ENCODE measurements at places on chromosomes 7 and 10.

DNA sequence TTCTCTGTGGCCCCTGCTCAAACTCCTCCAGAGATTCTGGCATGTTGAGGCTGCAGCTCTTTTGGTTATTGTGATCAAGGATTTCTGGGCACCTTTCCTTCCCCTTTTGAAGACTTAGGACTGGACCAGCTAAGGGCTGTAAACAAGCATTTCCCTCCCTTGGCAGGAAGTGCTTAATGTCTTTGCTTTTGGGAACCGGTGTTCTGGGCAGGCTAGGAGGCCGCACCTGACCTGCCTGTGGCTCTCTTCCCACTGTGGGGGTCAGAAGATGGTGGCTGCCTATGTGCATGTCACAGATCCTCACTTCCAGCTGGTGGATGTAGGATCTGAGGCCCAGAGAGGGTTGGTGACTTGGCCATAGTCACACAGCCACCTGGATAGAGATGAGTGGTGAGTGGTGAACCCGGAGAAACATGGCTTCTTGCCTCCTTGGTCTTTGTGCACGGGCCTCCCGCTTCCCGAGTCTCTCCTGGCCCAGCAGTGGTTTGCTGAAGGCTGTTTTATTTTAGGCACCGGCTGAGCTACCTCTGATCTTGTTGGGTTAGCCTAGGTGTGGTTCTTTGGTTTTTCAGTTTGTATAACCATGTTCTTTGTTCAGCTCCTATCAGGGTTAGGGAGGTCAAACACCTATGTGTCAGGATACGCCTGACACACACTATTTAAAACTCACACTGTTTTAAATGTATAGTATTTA, 82.0 kb downstream of the GRK5 start:
- H3K27me3 ChIP-seq = no peaks in the 10 kb centered on the region
- peaks cover 19% of the 10 kb centered on the region for H3K4me1 ChIP-seq
- no peak for DNase-seq
- no peak overlapping the region for H3K4me3 ChIP-seq

GRCh38 chr10:88512599-88512998, 70.5 kb downstream of the RNLS start:
- H3K27me3 ChIP-seq = no peaks in the 10 kb centered on the region
- no peaks in the 10 kb centered on the region for H3K36me3 ChIP-seq
- H3K27ac ChIP-seq = no peak overlapping the region
- no peak overlapping the region for H3K4me3 ChIP-seq
- no peaks in the 10 kb centered on the region for H3K4me1 ChIP-seq

DNA sequence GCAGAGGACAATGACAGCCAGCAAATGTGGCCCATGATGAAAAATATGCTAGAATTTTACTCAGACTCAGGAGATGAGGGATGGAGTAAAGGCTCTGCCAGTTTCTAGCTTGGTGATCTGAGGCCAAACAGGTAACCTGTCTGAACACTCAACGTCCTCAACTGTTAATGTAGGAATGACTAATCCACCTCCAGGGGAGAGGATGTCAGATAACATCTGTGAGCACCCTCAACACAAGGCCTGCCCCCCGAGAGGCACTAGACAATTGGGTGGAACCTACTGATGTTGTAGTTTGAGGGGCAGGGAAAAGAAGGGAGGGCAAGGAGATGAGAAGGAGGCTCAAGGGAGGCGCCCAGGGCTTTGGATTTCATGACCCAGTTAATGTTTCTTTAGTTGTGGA, 445.1 kb downstream of the PLXNA4 start:
- H3K4me3 ChIP-seq = no peak overlapping the region
- no peak overlapping the region for H3K27ac ChIP-seq
- no peak for DNase-seq
- no peaks in the 10 kb centered on the region for H3K36me3 ChIP-seq
- peaks cover 1% of the 10 kb centered on the region for H3K27me3 ChIP-seq
- no peaks in the 10 kb centered on the region for H3K4me1 ChIP-seq

- no peak overlapping the region for H3K27ac ChIP-seq
- H3K36me3 ChIP-seq = no peaks in the 10 kb centered on the region
- no peaks in the 10 kb centered on the region for H3K27me3 ChIP-seq
- no peaks in the 10 kb centered on the region for H3K4me1 ChIP-seq
- no peak for DNase-seq
Observed at GRCh38 chr7:117118579-117119180, 165.4 kb downstream of the ST7 start.
